Stimulated activated CD8-positive, alpha-beta memory T cell treated with anti-CD3 and anti-CD28 coated beads, Interleukin-15, amount 100 ng/mL, for 48 hours (primary cell): ENCODE measurements at places on chromosomes 2 and 18.

- DNase-seq = no peak
These were observed 23.3 kb downstream of the MTHFD2 start for GRCh38 chr2:74221604-74222299.

DNA sequence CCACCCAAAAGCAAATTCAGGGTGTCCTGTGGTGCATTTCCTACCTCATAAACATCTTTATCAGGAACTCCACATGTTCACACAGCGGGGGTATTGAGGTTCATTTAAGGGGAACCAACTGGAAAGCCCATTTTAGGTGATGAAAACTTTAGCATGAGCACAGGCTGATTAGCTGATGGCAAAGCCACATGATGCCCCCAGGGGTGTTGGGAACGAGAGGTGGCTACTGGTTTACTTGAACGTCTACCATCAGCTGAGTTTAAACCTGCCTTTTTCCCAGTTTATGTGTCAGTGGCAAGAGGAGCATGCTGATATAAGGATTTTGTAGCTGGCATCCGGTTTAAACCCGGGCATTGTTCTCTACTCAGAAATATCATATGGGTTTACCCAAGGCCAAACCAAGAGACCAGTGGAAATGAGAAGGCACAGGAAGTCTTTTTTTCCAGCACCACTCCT is 54.5 kb upstream of the UPP2 start:
- no peak for DNase-seq

- no peak for DNase-seq
These were observed 11.5 kb upstream of the ALPK2 start for GRCh38 chr18:58640428-58640805.

GRCh38 chr2:237720957-237721356 is 77.6 kb upstream of the RBM44 start:
- no peak for DNase-seq

DNA sequence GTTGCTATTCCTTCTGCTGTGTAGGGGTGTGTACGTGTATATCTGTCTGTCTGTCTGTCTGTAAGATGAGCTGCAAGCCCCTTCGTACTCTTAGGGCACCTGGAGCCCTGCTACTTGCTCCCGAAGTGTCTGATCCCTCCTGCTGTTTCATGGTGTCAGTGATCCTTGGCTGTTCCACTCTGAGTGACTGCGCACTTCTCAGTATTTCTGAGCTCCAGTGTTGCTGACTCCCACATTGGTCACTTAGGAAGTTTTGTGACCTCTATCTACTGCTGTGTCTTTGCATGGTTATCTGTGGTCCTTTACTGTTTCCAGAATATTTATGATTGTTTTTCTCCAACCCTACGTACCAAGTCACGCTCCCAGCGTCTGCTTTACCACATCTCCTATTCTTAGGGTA is 16.2 kb downstream of the SEMA4F start:
- no peak for DNase-seq

DNA sequence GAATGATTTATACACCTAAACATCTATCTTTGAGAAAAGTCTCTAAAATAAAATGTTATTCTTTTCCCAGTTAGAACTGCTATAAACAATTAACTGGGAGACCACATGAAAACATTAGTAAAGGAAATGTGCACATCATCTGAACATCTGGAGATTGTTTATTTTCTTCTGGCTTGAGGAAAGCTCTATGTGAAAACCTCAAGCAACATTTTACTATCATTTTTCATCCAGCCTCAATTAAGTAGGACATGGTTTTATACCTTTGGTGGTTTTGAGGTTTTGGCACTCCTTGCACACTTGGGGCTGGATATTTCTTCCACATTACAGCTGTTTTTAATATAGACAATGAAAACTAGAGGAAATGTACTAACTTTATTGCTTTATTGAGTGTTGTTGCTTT is 609.5 kb upstream of the SLC8A1 start:
- no peak for DNase-seq

GRCh38 chr2:9225806-9226205 is 19.2 kb downstream of the ASAP2 start:
- DNase-seq = no peak

- DNase-seq = no peak
These were observed 67.4 kb downstream of the UBE2E3 start for GRCh38 chr2:181047829-181048228.

DNA sequence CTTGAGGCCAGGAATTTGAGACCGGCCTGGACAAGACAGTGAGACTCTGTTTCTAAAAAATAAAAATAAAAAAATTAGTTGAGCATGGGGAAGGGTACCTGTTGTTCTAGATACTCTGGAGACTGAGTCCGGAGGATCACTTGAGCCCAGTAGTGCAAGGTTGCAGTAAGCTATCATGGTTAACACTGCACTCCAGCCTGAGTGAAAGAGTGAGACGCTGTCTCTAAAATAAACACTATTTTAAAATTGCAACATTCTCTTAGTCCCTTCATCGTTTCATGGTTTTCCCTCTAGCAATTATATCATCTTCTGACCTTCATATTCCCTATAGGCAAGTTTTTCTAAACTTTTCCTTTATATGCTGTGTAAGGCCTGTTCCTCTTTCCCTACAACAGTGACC is 248.5 kb downstream of the VAPA start:
- no peak for DNase-seq

GRCh38 chr2:57888463-57888862 is 158.1 kb upstream of the VRK2 start:
- DNase-seq = no peak

DNA sequence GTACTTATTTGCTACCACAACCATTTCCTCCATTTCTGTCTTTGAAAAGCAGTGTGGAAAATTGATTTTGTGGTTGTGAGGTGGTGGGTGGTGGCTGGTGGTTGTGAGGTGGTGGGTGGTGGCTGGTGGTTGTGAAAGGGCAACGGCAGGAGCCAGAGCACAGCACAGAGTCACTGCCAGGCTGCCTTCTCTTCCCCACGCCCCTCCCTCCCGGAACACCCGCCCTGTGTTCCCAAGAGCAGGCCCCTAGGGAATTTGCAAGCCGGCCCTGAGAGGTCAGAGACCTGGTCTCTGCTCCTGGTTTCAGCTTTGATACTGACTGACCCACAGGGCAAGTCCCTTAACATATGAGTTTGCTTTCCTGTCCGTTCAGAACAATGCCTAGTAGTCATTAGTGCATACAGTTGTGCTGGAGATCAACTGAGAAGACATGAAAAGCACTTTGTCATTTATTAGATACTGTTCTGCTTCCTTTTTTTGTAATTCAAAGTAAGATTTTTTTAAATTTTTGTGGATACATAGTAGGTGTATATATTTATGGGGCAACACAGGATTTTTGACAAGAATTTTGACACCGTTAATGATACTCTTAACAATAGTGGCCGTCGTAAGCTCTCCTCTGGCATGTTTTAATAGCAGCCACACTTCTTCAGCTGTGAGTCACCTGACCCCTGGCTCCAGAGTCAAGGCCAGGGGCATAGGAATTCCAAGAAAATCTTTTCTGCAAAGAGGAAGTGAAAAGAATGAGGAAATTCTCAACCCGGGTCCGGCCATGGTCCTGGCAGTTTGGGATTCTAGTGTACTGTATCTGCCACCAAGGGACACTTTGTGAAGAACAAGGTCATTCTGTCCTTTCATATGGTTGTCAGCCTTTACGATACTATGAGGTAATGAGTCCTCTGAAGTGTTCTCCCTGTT is 53.2 kb downstream of the ITGA6 start:
- DNase-seq = no peak

GRCh38 chr2:7681881-7682461 is 764.8 kb downstream of the RNF144A start:
- no peak for DNase-seq
